ENCODE measurements at places on chromosomes 7 and 10.

DNA sequence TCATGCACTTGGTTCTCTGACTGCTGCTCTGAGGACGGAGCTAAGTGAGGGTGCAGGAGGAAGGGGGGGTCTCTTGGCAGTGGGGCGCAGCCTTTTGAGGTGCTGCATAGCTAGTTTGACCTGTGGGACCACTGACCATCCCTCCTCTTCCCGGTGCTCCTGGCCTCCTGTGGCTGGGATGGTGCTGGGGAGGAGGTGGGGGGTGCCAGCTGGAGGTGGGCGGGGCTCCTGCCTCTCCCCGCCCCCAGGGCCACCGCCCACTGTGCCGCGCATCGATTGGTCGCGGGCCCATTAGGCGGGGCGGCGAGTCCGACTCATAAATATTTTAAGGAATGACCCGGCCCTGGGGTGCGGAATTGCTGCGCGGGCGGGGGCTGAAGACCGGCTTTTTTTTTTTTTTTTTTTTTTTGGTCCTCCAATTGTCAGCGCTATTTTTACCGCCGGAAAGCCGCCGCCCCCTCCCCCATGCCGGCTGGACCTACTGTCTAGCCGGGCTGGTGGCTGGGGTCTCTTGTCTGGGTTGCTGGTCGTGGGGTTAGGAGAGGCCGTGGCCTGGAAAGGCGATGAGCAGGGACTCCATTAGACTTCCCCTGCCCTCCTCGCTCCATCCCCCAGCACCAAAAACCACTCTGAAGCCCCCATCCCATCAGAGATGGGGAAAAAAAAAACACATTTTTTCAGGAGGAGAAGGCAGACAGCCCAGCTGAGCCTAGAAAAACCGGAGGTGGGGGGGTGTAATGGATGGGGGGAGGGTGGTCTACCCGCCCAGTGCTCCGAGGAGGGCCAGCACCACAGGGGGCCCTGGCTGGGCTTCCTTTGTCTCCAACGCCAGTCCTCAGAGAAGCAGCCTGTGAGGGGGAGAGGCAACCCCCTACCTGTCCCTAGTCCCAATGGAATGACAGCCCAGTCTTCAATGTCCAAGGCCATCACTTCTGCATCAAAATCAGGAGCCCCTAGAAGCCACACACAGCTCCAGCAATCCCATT lies 6.4 kb downstream of the SH2B2 start:
- DNase-seq: no peak

DNA sequence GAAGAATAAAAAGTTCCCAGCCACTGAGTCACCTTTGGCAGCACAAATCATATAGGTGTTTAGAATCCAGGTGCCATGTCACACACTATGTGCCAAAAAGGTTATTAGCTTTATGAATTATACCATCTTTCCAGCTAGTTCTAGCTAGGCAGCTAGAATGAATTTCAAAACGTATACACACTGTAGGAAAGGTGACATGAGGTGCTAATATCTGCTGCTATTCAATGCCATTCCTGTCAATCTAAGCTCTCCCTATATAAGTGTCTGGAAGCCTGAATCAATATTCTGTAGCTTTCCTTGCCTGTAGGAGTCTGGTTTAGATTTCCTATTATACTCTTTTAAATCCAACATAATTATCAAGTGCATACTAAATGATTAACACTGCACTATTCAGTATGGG lies 868.6 kb downstream of the GATA3 start:
- no peak for DNase-seq

GRCh38 chr7:32765185-32765584 lies 126.4 kb downstream of the KBTBD2 start:
- DNase-seq: no peak

GRCh38 chr7:7351832-7352231 lies 169.5 kb downstream of the C1GALT1 start:
- no peak for DNase-seq

- DNase-seq: no peak
Observed at GRCh38 chr7:122913608-122914007, 27.3 kb upstream of the CADPS2 start.

DNA sequence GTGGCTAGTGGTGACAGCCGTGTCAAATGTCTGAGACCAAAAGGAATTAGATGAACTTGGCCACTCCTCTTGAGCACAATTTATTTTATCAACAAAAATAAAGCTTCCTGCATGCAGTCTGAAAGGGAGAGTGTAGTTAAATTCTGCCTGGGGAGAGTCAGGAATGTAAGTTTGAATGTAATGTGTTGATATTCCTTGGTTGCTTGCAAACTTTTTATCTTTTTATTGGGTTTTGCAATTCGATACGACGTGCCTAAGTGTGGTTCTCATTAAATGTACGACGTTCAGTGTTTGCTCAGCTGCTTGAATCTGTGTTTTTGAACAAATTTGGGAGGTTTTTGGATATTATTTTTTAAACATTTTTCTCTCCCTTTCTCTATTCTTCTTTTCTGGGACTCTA lies 839.9 kb downstream of the CCSER2 start:
- DNase-seq: no peak

DNA sequence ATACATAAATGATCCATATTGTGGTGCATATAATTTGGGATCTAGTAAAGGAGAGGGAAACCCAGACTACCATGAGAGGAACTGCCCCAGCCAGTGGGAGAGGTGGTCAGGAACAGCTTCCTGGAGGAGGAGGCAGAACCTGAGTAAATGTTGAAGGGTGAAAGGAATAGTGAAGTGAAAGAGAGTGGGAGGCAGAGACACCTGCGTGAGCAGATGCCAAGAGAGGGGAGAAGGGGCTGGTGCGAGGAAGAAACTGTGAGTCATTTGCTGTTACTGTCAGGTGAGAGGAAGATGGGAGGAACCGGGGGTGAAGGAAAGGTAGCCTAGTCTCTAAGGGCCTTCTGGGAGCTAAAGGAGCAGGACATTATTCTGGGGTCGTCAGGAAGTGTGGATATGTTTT lies 294.8 kb downstream of the GRID1 start:
- DNase-seq: no peak

DNA sequence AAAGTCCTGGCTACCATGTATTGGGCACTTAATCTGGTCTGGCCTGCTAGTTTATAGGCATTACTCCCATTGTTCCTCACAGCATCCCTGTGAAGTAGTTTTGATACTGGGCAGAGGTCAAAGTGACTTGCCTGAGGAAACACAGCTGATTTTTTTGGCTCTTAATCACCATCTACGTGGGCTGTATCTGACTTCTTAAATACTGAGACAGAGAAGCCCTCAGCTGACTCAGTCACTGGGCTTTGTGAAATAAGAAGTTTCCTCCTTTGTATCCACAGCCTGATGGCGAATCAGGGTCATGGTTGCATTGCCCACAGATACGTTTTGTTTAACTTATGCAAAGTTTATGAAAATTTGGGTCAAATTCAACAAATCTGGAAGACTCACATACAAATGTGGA lies 13.2 kb downstream of the TACR2 start:
- no peak for DNase-seq

GRCh38 chr10:29951441-29951931 lies 107.9 kb downstream of the JCAD start:
- DNase-seq: no peak

GRCh38 chr10:98855403-98856189 lies 380.1 kb downstream of the HPSE2 start:
- DNase-seq: no peak

- DNase-seq: no peak
Observed at GRCh38 chr7:107405559-107405958, 64.3 kb upstream of the GPR22 start.

GRCh38 chr10:77189075-77189474 lies 448.5 kb downstream of the KCNMA1 start:
- DNase-seq: no peak

DNA sequence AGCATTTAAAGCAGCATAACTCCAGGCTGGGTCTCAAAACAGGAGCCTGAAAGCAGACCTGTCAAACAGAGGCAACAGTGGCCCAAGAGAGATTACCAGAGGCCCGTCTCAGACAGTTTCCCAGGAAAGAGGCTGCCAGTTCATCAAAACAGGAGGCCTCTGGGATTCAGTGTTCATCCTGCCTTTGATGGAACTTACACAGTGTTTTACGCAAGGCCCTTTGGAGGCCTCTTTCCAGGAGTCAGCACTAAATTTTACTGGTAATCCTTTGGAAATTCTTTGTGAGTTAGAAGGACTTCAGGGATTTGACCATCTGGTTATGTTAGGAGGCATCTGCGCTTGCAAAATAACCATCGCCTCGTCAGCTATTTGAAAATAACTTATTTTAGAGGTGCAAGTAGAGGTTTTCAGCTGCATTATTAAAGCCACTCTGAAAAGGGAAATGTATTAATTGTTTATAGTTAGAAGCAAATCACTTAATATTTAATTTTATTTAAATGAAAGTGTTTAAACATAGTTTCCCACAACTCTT lies 501.2 kb upstream of the COBL start:
- DNase-seq: peak; percentile 88

DNA sequence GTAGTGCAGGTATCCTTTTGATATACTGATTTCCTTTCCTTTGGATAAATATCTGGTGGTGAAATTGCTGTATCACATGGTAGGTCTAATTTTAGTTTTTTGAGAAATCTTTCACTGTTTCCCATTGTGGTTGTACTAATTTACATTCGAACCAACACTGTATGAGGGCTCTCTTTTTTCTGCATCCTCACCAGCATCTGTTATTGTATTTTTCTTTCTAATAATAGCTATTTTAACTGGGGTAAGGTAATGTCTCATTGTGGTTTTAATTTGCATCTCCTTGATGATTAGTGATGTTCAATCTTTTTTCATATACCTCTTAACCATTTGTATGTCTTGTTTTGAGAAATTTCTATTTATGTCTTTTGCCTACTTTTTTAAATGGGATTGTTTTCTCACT lies 335.4 kb upstream of the MTPN start:
- DNase-seq: no peak

DNA sequence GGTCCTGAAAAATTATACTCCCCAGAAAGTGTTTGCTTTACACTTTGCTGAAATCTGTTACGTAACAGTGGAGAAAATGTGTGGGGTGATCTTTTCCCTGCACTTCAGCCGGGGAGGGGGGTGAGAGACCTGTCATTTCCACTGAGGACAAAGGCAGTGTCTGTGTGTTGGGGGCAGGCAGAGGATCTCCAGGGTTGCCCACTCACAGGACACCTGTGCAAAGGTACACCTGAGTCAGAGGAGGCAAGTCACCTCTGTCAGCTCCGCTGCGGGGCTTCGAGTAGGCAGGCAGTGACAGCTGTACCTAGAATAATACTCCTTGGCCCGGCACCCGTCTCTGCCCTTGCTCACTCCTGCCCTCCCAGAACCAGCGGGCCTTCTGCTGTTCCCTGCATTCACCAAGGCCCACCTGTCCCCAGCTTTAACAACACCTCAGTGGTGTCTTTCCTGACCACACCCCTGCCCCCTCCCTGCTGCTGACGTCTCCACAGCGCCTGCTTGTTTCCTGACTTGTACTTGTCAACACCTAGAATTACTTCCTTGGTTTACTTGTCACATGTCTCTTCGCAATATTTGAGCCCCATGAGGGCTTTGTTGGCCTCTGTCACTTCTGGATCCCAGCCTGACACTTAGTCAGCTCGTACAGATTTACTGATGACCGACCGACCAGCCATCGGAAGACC lies 159.2 kb downstream of the NEURL1 start:
- no peak for DNase-seq

GRCh38 chr7:28298870-28299518 lies 113.3 kb upstream of the CREB5 start:
- peak; percentile 27 for DNase-seq

DNA sequence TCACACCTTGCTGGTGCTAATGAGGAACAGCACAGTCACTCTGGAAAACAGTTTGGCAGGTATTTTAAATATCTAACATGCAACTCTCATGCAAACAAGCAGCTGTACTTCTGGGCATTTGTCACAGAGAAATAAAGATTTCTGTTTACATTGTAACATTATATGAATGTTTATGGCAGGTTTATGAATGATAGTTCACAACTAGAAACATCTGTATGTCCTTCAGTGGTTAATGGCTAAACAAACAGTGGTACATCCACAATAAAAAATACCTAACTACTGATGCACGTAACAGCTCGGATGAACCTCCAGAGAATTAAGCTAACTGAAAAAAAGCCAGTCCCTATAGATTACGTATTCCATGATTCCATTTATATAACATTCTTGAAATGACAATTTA lies 109.6 kb downstream of the GPR37 start:
- DNase-seq: no peak

DNA sequence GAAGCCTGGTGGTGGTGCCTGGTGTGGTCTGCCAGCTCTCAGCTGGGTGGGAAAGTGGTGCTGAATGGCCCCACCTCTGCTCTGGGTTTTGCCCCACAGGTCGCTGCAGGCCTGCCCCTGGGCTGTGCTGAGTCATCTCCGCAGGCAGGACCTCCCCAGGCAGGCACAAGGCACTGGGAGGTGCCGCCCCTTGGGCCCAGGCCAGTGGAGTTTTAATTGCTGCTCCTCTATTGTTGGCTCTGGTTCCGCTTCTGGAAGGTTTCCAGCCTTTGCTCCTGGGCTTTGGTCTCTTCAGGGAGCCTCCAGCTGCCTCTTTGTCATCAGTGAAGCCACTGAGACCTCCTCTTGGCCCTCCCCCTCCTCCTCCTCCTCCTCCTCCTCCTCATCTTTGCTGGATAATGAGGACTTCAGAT lies 180.3 kb upstream of the GRB10 start:
- DNase-seq: no peak

- DNase-seq: no peak
Observed at GRCh38 chr10:73969224-73969841, 28.6 kb upstream of the VCL start.

GRCh38 chr10:71271662-71272055 lies 47.4 kb upstream of the SLC29A3 start:
- DNase-seq: no peak

DNA sequence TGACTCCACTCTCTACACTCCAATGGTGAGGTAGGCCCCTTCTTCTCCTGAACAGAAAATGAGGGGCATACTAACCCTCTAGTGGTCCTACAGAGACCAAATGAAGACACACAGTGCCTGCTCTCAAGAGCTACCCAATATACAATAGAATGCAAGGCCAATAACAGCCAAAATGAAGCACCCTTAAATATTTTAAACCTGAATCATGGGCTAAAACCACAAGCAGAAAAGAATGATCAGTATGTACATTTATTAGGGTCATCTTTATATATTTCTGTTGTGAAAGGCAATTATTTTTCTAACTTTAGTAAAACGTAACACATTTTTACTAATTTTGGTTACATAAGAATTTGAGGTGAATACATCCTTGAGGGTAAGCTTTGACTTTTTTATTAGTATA lies 49.9 kb upstream of the COL1A2 start:
- no peak for DNase-seq

DNA sequence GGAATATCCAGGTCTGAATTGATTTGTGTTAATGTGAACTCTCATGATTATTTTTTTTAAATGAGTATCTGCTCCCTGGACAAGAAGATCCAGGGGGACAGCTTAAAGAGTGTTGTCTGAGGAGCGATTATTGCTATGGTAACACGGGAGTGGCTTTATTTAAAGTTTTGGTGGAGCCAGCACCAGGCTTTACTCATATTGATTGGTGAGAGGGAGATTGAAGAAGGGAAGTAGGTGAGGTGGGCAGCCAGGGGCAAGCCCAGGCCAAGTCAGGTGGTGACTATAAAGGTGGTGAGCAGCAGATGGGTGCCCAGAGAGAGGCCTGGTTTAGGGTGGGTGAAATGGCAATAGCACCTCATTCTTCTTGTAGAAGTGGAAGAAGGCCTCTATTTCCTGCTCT lies 10.2 kb upstream of the AGR2 start:
- DNase-seq: no peak

Measured in NCI-H524 (cell line).